ENCODE measurements at places on chromosomes 3 and 15. TPM values are rescaled to one million over a fixed set of nuclear protein-coding genes. Genes with fewer than 3 reads are reported as not detected.

The SOX14 gene
- polyA plus RNA-seq: not detected

The TMC3 gene
- not detected for polyA plus RNA-seq

The CFAP100 gene
- not detected for polyA plus RNA-seq

The HTR3E gene
- polyA plus RNA-seq: not detected

The LTK gene
- polyA plus RNA-seq: 1.9 TPM

The TMEM212 gene
- not detected for polyA plus RNA-seq

The CAND2 gene
- polyA plus RNA-seq: 5.5 TPM

The PLS1 gene
- 0.54 TPM for polyA plus RNA-seq

The CD200 gene
- 15.8 TPM for polyA plus RNA-seq

The SNRPN gene
- 268 TPM for polyA plus RNA-seq

The SERINC4 gene
- polyA plus RNA-seq: 0.43 TPM

DNA sequence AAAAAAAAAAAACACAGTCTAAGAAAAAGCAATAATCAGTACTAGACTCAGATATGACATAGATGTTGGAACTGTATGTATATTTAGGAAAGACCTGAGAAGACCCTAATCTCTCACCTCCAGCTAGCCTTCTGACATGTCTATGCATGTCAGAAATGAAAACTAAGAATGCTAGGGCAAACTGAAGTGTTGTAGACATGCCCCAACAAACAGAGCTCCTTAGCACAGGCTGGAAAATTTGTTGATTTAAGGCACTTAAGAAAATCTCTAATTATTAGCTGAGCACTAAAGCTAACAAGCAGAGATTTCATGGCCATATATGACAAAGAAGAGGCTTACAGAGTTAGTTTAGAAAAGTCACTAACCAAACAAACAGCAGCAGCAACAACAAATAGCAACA is 45.5 kb upstream of the PRSS50 start:
- DNase-seq: no peak

GRCh38 chr3:194686816-194687637 is 1.3 kb downstream of the FAM43A start:
- peak; percentile 85 for DNase-seq

GRCh38 chr3:55194376-55194775 is 266.5 kb upstream of the LRTM1 start:
- no peak for DNase-seq

DNA sequence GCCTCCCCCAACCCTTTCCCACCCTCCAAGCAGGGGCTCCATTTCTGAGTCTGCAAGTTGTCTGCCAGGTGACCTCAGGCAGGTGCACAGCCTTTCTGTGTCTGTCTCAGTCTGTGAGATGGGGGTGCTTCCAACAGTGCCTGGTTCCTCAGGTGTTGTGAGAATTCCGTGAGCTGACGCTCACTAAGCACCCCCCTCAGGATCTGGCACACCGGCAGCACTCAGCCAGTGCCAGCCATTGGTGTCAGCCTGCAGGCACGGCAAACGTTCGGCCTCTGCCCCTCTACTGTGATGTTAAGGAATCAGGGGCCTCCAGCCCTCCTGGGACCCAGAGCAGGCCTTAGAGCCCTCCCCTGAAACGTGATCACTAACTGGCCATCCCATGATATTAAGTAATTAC is 2.4 kb downstream of the KLF15 start:
- DNase-seq: peak; percentile 66

DNA sequence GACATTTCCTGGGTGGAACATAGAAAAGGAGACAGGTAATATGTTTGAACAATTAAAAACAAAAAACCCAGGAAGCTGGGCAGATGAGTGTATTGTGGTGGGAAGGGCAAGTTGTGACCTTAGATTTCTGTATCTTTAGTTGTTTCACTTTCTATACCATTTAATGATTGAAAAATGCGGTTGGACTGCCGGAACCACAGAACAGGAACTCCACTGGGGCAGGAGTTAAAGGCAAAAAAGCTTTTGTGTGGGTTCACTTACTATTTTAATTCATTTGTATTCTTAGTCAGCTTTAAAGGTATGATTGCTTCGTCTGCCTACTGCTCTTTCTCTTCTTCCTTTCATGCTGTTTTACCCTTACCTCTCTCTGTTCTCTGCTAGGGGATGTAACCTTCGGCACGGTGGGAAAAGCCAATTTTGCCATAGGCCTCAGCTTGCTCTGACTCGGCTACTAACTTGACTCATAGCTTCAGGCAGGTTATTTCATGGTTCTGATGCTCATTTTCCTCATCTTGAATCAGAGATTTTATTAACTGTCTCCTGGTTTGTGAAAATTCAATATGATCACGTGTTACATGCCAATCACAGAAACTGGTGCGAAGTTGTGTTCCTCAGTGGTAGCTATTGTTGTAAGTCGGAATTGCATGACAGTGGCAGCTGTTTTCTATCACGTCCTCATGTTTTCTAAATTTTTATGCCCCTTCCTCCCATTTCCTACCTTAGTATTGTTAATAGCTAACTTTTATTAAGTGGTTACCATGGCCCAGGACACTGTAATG is 1.6 kb upstream of the MCTP2 start:
- DNase-seq: no peak

DNA sequence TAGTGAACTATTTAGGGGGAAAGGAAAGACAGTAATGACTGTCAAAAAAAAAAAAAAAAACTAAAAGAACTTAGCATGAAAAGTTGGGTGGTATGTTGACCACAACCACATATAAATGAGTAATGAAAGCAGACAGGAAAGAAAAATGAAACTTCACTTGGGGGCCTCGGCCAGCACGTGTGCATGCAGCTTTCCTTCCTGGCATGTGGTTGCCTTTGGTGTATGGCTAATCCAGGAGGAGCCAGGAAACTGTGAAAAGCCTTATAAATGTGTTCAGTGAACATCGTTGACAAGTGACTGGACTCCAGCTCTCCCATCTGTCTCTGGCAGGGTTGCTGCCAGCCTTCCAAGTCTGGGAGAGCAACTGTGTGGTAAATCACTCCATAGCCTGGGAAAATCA is 195.1 kb downstream of the DTWD1 start:
- no peak for DNase-seq

- DNase-seq: no peak
Observed at GRCh38 chr3:32734756-32735155, 49.8 kb downstream of the CNOT10 start.

DNA sequence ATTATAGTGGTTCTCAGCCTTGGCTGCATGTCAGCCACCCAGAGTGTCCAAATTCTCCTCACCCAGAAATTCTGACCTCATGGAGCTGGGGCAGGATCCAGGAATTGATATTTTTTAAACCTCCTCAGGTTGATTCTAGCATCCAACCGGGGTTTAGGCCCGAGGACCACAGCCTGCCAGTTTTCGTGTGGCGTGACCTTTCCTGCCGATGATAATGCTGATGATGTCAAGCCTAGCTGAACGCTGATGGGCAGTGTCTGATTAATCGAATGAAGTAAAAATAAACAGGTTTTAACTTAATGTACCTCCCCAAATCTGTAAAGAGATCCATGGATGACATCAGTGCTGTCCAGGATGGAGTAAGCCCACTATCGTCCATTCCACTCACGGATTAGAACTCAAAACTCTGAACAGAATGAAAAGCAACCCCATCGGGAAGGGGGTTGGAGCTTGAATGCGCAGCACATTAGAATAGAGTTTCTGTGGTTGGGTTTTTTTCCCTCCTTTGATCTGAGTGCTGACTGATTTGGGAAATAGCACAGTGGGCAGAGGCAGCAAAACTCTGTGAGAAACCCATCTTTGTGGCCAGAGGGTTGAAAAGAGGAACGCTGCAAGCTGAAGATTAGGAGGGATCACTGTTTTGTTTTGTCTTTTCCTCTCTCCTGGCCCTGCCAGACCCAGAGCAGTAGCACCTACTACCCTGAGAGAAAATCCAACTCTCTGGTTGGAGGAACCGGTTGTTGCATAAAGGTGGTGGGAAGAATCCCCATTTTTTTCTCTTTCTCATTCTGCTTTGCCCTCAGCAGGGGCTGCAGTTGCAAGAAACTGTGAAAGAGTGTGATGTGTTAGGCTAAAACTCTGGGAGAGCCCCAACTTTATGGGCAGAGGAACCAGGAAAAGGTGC is 153.9 kb downstream of the APBA2 start:
- no peak for DNase-seq

- no peak for DNase-seq
Observed at GRCh38 chr3:117955196-117955595, 1079.5 kb downstream of the IGSF11 start.

GRCh38 chr15:65576664-65577063 is 34.3 kb downstream of the INTS14 start:
- DNase-seq: no peak

GRCh38 chr15:76663529-76663928 is 241.6 kb downstream of the SCAPER start:
- DNase-seq: no peak

GRCh38 chr3:140742116-140742515 is 64.3 kb downstream of the TRIM42 start:
- no peak for DNase-seq

- DNase-seq: no peak
Observed at GRCh38 chr3:187946163-187946691, 201.0 kb upstream of the BCL6 start.
